Foreskin keratinocyte (primary cell): ENCODE measurements at places on chromosomes 1 and 21. TPM values are rescaled to one million over a fixed set of nuclear protein-coding genes. Genes with fewer than 3 reads are reported as not detected.

The EDN2 gene
- polyA plus RNA-seq = 0.10 and 0.32 TPM in 2 replicates

The AXDND1 gene
- 0.09 TPM in 1 of 2 replicates, not detected in the other for polyA plus RNA-seq

The ASCL5 gene
- 0.04 TPM in 1 of 2 replicates, not detected in the other for polyA plus RNA-seq

The SLAMF6 gene
- not detected in 2 replicates for polyA plus RNA-seq

The SERTAD4 gene
- 2.8 and 4.7 TPM in 2 replicates for polyA plus RNA-seq

The THEM5 gene
- polyA plus RNA-seq = 0.08 TPM in 1 of 2 replicates, not detected in the other

The FAM43B gene
- polyA plus RNA-seq = 0.02 and 0.07 TPM in 2 replicates

The HSPA13 gene
- polyA plus RNA-seq = 5.0 and 5.7 TPM in 2 replicates

The CTSS gene
- polyA plus RNA-seq = 2.9 and 3.3 TPM in 2 replicates

The CD1E gene
- not detected in 2 replicates for polyA plus RNA-seq

The KCNJ10 gene
- not detected in 2 replicates for polyA plus RNA-seq

The LCE3D gene
- polyA plus RNA-seq = 7.3 and 9.3 TPM in 2 replicates

The CNR2 gene
- not detected in 2 replicates for polyA plus RNA-seq

The CLCA4 gene
- polyA plus RNA-seq = 0.01 TPM in 1 of 2 replicates, not detected in the other

The BRINP2 gene
- polyA plus RNA-seq = 0.03 and 0.04 TPM in 2 replicates

The GJB3 gene
- polyA plus RNA-seq = 195 and 203 TPM in 2 replicates

The RASSF5 gene
- polyA plus RNA-seq = 1.4 and 1.8 TPM in 2 replicates

The CYYR1 gene
- polyA plus RNA-seq = 1.7 and 3.4 TPM in 2 replicates

The MROH9 gene
- polyA plus RNA-seq = not detected in 2 replicates

The CCDC190 gene
- not detected in 2 replicates for polyA plus RNA-seq

The TFF2 gene
- not detected in 2 replicates for polyA plus RNA-seq

The AQP10 gene
- polyA plus RNA-seq = 0.16 and 0.17 TPM in 2 replicates

The PROK1 gene
- polyA plus RNA-seq = not detected in 2 replicates

The HHIPL2 gene
- 0.04 and 0.08 TPM in 2 replicates for polyA plus RNA-seq

The KIF21B gene
- 0.14 and 0.28 TPM in 2 replicates for polyA plus RNA-seq

The DNALI1 gene
- 0.77 and 1.5 TPM in 2 replicates for polyA plus RNA-seq

The CYP4X1 gene
- 0.06 and 0.14 TPM in 2 replicates for polyA plus RNA-seq

The KLHDC9 gene
- 1.7 and 1.8 TPM in 2 replicates for polyA plus RNA-seq

The MAN1C1 gene
- 0.03 and 0.08 TPM in 2 replicates for polyA plus RNA-seq

The RRP1B gene
- 14.5 and 16.1 TPM in 2 replicates for polyA plus RNA-seq

The NENF gene
- polyA plus RNA-seq = 113 and 114 TPM in 2 replicates

The ANGPTL3 gene
- polyA plus RNA-seq = not detected in 2 replicates

The DHX9 gene
- polyA plus RNA-seq = 113 and 136 TPM in 2 replicates

The COL24A1 gene
- 0.02 and 0.06 TPM in 2 replicates for polyA plus RNA-seq

The B4GALT2 gene
- 93.3 and 101 TPM in 2 replicates for polyA plus RNA-seq

The PLA2G4A gene
- 4.7 and 7.2 TPM in 2 replicates for polyA plus RNA-seq

The PIK3R3 gene
- 1.9 and 2.3 TPM in 2 replicates for polyA plus RNA-seq

The SYCP1 gene
- polyA plus RNA-seq = not detected in 2 replicates

The PLD5 gene
- polyA plus RNA-seq = 4.2 and 5.0 TPM in 2 replicates

The DMBX1 gene
- polyA plus RNA-seq = not detected in 2 replicates

The CHI3L2 gene
- 0.49 and 0.50 TPM in 2 replicates for polyA plus RNA-seq

The KRTAP11-1 gene
- polyA plus RNA-seq = not detected in 2 replicates

The AKR7A3 gene
- polyA plus RNA-seq = 0.20 and 0.21 TPM in 2 replicates
